Gastrocnemius medialis (tissue), 4 donors: ENCODE measurements at places on chromosomes 3 and 15. TPM values are rescaled to one million over a fixed set of nuclear protein-coding genes. Genes with fewer than 3 reads are reported as not detected.

- H3K36me3 ChIP-seq, result no peaks in the 10 kb centered on the region
- no peaks in the 10 kb centered on the region for H3K4me1 ChIP-seq
- H3K4me3 ChIP-seq, result no peak overlapping the region
- no peak overlapping the region for H3K27ac ChIP-seq
Measured at GRCh38 chr3:966341-966740, 126.5 kb upstream of the CNTN6 start.

DNA sequence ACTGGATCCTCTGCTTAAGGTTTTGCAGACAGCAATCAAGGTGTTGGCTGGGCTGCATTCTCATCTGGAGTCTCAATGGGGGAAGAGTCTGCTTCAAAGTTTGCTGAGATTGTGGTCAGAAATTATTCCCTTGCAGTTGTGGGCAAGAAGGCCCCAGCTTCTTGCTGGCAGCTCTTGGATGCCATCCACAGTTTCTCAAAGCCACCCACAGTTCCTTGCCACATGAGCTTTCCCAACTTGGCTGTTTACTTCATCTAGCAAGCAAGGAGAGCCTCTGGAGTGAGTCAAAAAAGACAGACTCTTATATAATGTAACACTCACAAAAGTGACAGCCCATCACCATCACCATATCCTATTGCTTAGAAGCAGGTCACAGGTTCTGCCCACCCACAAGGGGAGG, 62.1 kb upstream of the ABHD2 start:
- H3K4me3 ChIP-seq, result no peak overlapping the region
- no peaks in the 10 kb centered on the region for H3K36me3 ChIP-seq
- DNase-seq, result no peak

- no peaks in the 10 kb centered on the region for H3K36me3 ChIP-seq
- no peak overlapping the region for H3K27ac ChIP-seq
- no peaks in the 10 kb centered on the region for H3K27me3 ChIP-seq
- DNase-seq, result no peak
- no peaks in the 10 kb centered on the region for H3K4me1 ChIP-seq
- H3K4me3 ChIP-seq, result no peak overlapping the region
Measured at GRCh38 chr15:87033056-87033455, 953.4 kb downstream of the AGBL1 start.

Gene GOLGA8Q
- total RNA-seq, result not detected

Gene STAC
- 1.6 TPM for total RNA-seq

Gene PDZRN3
- total RNA-seq, result 30.3 TPM

GRCh38 chr3:74920721-74921350, 306.4 kb upstream of the CNTN3 start:
- no peaks in the 10 kb centered on the region for H3K27me3 ChIP-seq
- H3K36me3 ChIP-seq, result no peaks in the 10 kb centered on the region
- DNase-seq, result no peak
- H3K27ac ChIP-seq, result no peak overlapping the region

Gene CCR8
- total RNA-seq, result not detected

DNA sequence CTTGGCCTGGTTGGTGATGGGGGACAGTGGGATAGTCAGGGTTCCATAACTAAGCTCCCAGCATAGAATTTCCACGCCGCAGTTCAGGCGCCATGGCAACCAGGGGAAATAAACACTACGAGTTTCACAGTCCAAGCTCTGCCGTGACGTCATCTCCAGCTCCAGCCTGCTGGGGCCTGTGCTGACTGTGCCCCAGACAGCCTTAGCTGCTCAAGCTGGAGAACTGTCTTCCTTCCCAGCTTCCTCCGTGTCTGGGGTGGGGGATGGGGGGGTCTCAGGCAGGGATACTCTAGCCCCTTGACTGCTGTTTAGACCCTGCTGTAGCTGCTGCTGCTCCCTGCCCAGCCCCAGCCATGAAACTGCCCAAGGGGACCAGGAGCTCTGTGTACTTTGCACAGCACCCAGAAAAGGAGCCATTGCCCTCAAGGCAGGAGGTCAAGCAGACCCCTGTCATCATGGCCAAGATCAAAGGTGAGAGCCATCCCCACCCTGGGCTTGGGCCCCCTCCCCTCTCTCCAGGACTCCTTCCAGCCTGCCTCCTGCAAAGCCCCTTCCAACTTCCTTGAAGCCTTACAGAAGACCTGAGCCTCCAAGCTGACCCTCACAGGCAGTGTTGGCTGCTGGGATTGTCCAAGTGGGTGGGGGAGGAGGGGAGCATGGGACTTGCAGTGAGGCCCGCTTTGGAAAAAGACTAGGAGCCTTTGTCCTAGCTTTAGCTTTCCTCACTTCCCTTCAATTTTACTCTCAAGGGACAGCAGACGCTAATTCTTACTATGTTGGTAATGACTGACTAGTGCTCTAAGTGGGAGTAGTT, 11.4 kb upstream of the CSPG4 start:
- H3K27me3 ChIP-seq, result no peaks in the 10 kb centered on the region
- H3K4me3 ChIP-seq, result no peak overlapping the region
- H3K27ac ChIP-seq, result peak overlapping the region; percentile 38

DNA sequence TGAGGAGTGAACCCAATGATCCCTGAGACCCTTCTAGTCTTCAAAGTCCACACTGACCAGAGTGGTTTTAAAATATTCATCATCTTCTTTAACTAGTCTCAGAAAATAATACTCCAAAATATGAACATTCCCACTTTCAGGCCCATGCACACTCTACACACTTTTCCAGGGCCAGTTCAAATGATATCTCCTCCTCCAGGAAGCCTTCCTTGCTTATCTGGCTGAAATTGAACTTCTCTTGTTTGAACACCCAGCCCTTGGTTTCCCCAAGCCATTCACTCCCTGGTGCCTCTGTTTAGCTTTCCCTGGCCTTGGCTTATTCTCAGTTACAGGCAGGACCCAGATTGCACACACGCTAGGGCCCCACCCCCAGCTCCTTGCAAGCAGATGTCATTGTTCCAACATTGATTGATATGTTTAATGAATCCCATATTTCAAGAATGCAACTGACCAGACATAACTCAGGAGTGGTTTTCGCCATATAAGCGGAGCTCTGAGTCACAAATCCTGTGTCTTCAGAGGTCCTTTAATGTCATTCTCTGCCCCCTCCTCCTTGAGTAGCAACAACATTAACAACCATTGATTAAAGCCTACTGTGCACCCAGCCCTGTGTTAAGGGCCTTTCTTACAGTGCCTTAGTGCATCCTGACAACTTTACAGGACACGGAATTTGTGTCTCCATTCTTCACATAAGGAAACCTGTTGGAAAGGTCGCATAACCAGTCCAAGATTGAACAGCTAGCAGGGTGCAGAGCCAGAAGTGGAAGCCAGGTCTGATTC, 2.1 kb downstream of the ITGA11 start:
- peaks cover 33% of the 10 kb centered on the region for H3K27me3 ChIP-seq
- DNase-seq, result no peak
- peaks cover 4% of the 10 kb centered on the region for H3K4me1 ChIP-seq

- DNase-seq, result no peak
- no peak overlapping the region for H3K27ac ChIP-seq
- no peaks in the 10 kb centered on the region for H3K36me3 ChIP-seq
- H3K27me3 ChIP-seq, result no peaks in the 10 kb centered on the region
- H3K4me3 ChIP-seq, result no peak overlapping the region
Measured at GRCh38 chr3:190458040-190458439, 8.3 kb upstream of the TMEM207 start.

- H3K27me3 ChIP-seq, result no peaks in the 10 kb centered on the region
- no peak for DNase-seq
- no peaks in the 10 kb centered on the region for H3K4me1 ChIP-seq
- no peak overlapping the region for H3K4me3 ChIP-seq
Measured at GRCh38 chr3:132346841-132347736, 29.9 kb downstream of the ACP3 start.

Gene TRH
- not detected for total RNA-seq

- peaks cover 2% of the 10 kb centered on the region for H3K27me3 ChIP-seq
- no peaks in the 10 kb centered on the region for H3K36me3 ChIP-seq
- no peak for DNase-seq
- H3K4me3 ChIP-seq, result no peak overlapping the region
- H3K4me1 ChIP-seq, result no peaks in the 10 kb centered on the region
Measured at GRCh38 chr3:53978386-53978785, 86.7 kb upstream of the SELENOK start.

DNA sequence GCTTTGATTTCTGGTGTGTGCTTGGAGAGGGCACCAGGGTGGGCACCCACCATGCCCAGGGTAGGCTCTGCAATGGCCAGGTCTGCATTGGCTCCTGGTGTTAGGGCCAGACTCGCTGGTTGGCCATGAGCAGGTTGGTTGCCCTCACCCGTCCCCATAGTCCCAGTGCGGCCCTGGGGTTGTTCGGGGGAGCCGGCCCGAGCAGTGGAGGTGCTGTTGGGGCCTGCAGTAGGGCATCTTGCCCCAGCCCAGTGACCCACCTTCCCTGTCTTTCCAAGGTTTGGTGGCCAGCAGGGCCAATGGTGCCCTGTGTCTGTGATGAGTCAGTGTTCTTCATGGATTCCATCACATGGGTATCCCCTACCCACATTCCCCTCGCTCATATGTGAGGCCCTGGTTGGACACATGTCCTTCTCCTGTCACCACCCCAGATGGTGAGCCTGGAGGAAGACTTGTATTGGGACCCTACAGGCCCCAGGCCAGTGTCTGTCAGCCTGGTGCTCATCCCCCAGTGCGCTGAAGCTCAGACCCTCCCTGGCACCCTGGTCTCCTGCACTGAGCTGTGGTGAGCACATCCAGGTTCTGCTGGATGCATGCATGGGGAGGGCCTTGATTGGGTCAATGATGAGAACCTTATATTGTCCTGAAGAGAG, 190.1 kb downstream of the UBE3A start:
- H3K4me1 ChIP-seq, result no peaks in the 10 kb centered on the region
- no peaks in the 10 kb centered on the region for H3K36me3 ChIP-seq
- H3K4me3 ChIP-seq, result no peak overlapping the region
- H3K27me3 ChIP-seq, result no peaks in the 10 kb centered on the region
- H3K27ac ChIP-seq, result no peak overlapping the region
- DNase-seq, result peak; percentile 6

GRCh38 chr15:56821721-56822425, 88.6 kb upstream of the ZNF280D start:
- no peak overlapping the region for H3K4me3 ChIP-seq
- peak; percentile 55 for DNase-seq
- no peaks in the 10 kb centered on the region for H3K27me3 ChIP-seq
- H3K4me1 ChIP-seq, result peaks cover 23% of the 10 kb centered on the region
- no peaks in the 10 kb centered on the region for H3K36me3 ChIP-seq
- H3K27ac ChIP-seq, result no peak overlapping the region

Gene CADPS
- total RNA-seq, result not detected

DNA sequence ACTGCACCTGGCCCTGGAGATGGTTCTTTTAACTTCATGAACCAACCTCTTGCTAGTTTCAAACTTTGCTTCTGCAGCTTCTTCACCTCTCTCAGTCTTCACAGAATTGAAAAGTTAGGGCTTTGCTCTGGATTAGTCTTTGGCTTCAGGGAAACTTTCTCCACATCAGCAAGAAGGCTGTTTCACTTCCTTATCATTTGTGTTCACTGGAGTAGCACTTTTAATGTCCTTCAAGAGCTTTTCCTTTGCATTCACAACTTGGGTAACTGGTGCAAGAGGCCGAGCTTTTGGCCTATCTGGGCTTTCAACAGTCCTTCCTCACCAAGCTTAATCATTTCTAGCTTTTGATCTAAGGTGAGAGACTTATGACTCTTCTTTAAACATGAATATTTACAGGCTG, 15.7 kb upstream of the TM2D3 start:
- no peak overlapping the region for H3K4me3 ChIP-seq
- no peak overlapping the region for H3K27ac ChIP-seq
- peaks cover 36% of the 10 kb centered on the region for H3K36me3 ChIP-seq
- no peak for DNase-seq
- no peaks in the 10 kb centered on the region for H3K4me1 ChIP-seq

Gene SLC27A2
- 0.46 TPM for total RNA-seq

DNA sequence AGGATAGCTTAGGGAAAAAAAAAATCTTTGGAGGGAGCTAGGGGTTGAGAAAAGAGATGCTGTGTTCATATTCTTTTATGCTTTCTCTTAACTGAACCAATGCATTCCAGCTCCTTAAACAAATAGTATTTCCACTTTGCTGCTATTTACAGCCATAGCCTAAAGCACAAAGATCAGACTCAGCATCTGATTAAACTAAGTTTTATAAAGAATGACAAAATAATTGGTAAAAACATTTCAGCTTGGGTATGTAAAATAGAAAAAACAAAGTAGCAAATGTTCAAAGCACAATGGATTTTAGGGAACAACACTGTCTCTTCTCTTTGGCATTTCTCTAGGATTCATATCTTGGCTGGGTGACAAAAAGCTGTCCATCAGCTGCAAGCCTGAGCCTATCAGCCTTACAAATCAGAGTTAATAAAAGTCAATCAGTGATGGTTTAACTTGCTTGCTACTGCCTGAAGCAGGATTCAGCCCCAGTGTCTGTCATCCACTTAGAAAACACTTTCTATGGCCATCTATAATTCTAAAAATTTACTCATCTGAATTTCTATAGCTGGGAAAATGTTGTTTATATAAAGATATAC, 232.1 kb upstream of the CDIN1 start:
- H3K4me1 ChIP-seq, result no peaks in the 10 kb centered on the region
- no peak overlapping the region for H3K4me3 ChIP-seq
- no peaks in the 10 kb centered on the region for H3K27me3 ChIP-seq
- no peaks in the 10 kb centered on the region for H3K36me3 ChIP-seq
- DNase-seq, result no peak

Gene ST3GAL6
- 8.1 TPM for total RNA-seq

Gene SPESP1
- total RNA-seq, result 1.3 TPM

- no peak for DNase-seq
- H3K4me1 ChIP-seq, result peaks cover 14% of the 10 kb centered on the region
- no peaks in the 10 kb centered on the region for H3K36me3 ChIP-seq
- H3K4me3 ChIP-seq, result peak overlapping the region; percentile 80
- H3K27ac ChIP-seq, result peak overlapping the region; percentile 86
Measured at GRCh38 chr15:98649472-98650416, 1.4 kb downstream of the IGF1R start.
